ENCODE measurements at places on chromosomes 2 and 18.

DNA sequence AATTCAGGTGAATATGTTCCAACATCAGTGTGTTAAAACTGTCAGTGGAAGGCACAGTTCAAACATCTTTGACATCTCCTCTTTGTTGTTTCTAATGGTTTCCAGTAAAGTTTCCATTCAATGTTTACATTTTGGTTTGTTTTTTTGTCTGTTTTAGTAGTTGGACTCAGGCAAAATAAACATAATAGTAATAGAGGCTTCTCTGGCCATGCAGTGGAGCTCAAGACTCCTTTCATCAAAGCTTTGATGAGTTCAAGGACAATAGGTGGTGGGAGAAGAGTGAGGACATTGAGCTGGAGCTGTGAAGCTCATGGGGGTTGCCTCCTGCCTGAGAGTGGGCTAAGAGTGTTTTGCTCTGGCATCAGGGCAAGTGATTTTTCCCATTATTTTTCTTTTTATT lies 1853.7 kb upstream of the CELF4 start:
- DNase-seq, result no peak

DNA sequence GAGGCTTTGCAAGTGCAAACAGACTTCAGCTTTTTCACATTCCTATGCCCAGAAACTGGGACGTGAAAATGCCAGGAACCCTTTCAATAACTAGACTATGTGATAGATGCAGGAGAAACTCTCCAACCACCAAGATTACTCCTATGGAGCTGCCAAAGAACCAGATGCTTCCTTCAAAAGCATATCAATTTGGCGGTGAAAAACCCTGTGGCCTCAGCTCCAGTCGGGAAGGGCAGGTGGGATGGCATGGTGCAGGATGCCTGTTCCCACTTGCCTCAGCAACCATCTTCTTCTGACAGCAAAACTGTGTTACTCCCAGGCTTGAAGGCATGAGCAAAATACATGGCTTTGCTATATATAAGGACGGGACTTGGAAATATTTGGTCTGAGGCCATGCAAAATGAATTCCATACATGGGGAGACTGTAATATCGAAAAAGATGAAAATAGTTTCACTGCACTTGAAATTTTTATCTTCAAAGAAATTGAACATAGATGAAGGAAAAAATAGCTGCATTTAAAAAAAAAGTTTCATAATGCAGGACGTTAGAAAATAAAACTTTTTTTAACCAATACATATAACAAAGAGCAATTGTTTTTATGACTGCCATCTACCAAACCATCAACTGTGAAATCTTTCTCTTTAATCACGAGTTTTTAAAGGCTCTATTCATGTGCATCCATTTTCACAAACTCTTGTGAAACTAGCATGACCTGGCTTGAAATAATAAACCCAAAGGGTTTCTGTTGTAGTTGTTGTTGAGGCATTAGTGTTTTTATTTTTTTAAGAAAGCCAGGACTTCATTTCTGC lies 99.1 kb downstream of the AFF3 start:
- DNase-seq, result no peak

DNA sequence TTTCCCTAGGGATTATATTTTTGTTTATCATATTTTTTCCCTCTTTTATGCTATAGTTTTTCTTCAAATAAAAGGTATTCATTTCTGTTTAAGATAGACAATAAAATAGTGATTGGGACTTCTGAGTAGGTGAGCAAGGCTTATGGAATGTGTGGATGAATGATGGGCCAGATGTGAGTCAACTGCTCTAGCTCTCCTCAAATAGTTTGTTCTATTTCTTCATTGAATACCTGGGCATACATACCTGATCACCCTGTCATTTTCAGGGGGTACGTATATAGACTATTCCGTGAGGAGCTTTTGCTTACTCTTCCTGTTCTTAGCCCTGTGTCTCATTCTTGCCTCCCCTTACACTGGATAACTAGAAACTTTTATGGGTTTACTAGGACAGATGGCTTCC lies 41.9 kb downstream of the BABAM2 start:
- DNase-seq, result peak; percentile 36

DNA sequence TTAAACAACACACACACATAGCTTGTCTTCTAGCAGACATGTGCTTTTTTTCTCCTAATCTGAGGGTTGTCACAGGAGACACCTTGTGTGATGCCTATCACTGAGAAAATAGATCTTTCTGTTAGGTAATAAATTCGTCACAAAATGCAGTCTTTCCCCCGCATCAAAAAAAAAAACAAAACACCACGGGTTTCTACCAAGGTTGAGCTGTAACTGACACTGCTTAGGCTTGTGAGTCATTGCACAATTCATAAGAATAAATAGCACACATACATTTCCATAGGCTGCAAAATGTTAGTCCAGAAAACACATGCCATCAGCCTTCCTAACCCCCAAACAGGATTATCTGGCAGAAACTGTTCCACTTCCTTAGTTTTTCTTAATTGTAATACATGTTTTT lies 6.5 kb downstream of the TMEM163 start:
- DNase-seq, result no peak

GRCh38 chr2:106299696-106300095 lies 105.6 kb upstream of the UXS1 start:
- no peak for DNase-seq

- no peak for DNase-seq
Observed at GRCh38 chr18:5052491-5052890, 144.6 kb downstream of the AKAIN1 start.

GRCh38 chr18:55768255-55768654 lies 180.3 kb upstream of the TCF4 start:
- DNase-seq, result no peak

DNA sequence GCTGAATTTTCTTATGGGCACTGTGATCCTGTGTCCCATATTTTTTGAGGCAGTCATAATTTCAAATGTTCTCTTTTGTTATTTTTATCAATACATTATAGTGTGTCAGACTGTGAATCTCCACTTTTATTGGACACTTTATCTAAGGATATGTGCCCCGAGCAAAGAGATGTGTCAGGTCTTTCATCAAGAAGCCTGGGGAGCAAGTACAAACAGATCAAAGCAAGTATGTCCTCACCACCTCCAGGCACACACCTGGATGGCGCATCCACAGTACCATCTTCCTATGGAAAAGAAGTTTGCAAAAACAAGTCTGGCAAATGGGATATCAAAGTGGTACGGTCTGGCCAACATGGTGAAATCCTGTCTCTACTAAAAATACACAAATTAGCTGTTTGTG lies 81.0 kb upstream of the ZNF236 start:
- DNase-seq, result peak; percentile 22

- DNase-seq, result no peak
Observed at GRCh38 chr2:204453730-204454167, 91.5 kb upstream of the PARD3B start.

GRCh38 chr2:189569295-189569910 lies 11.2 kb downstream of the SLC40A1 start:
- no peak for DNase-seq

GRCh38 chr18:62066102-62066818 lies 120.6 kb downstream of the PIGN start:
- no peak for DNase-seq

DNA sequence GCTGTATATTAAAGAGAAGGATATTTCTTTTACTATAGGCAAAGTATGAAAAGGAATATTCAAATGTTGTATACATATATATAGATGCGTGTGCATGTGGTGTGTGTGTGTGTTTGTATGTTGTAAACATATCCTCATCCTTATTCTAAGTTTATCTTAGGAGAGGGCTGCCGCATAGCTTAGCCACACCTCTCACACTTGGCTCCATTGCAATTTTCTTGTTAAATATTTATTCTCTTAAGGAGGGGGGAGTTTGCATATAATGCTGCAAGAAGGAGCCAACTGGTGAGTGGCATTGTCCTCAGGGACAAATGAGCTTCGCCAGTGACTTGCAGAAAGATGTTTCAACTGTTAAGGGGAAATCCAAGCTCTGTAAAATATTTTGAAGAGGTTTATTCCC lies 360.1 kb upstream of the RND3 start:
- DNase-seq, result no peak

DNA sequence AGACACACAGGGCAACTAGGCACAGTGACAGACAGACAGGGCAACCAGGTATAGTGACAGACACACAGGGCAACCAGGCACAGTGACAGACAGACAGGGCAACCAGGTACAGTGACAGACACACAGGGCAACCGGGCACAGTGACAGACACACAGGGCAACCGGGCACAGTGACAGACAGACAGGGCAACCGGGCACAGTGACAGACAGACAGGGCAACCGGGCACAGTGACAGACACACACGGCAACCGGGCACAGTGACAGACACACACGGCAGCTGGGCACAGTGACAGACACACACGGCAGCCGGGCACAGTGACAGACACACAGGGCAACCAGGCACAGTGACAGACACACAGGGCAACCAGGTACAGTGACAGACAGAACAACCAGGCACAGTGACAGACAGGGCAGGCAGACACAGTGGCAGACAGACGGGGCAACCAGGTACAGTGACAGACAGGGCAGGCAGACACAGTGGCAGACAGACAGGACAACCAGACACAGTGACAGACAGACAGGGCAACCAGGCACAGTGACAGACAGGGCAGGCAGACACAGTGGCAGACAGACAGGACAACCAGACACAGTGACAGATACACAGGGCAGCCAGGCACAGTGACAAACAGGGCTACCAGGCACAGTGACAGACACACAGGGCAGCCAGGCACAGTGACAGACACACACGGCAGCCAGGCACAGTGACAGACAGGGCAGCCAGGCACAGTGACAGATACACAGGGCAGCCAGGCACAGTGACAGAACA lies 64.7 kb upstream of the RAB6C start:
- no peak for DNase-seq

- peak; percentile 41 for DNase-seq
Observed at GRCh38 chr2:45458909-45459563, 152.0 kb downstream of the SRBD1 start.

DNA sequence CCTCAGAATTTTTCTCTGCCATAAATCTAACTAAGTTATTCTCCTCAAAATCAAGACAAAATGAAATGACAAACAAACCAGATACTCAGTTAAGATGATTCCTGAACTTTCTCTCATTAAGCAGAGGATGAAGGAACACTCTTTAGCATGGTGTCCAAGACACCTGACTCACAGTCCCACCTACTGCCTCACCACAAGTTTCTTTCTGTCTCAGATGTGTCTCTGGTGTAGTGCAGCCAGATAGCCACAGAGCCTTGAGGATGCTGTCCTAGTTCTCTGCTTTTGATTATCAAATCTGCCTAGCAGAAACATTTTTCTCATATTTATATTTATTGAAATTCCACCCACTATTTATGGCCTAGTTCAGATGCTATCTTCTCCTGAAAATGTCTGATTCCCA lies 103.6 kb upstream of the TMEM200C start:
- DNase-seq, result no peak

- no peak for DNase-seq
Observed at GRCh38 chr18:22348521-22349316, 69.0 kb downstream of the CTAGE1 start.

DNA sequence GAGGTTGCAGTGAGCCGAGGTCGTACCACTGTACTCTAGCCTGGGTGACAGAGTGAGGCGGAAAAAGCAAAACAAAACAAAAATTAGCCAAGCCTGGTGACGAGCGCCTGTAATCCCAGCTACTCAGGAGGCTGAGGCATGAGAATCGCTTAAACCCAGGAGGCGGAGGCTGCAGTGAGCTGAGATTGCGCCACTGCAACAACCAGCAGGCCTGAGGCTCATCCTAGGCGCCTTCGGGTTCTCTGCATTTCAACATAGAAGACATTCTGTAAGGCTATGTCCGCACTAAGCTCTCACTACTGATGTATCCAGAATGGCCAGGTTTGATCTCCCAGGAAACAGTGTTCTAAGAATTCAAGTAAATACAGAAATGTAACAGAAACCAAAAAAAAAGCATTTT lies 23.5 kb downstream of the PTPN2 start:
- no peak for DNase-seq

GRCh38 chr2:24820175-24820513 lies 26.9 kb downstream of the CENPO start:
- DNase-seq, result no peak

GRCh38 chr2:191895195-191895594 lies 48.3 kb upstream of the CAVIN2 start:
- no peak for DNase-seq

DNA sequence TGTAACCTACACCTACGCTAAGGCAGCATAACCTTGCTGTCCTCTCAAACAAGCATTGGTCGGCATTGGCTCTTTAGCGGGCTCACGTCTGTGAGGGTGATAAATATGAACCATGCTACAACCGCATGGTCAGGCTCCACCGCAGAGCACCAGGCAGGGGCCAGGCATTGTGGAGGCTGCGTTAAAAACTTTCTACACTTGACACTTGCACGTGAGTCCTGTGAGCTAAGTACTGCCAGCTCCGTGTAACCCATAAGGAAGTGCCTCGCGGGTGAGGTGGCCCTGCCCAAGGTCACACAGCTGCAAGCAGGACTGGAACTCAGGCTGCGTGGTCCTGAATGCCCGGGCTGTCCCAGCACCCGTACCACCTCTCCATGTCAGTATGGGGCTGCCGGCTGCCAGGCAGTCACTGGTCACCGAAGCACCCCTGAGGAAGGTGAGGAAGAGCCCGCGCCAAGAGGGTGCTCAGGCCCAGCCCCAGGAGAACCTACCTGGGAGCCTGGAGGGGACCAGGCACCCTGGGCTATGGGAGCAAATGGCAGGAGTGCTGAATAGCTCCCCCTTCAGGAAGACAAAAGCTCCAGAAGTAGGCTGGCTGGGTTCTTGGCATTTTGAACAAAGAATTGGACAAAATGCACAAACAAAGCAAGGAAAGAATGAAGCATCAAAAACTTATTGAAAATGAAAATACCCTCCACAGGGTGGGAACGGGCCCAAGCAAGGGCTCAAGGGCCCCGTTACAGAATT lies 271.1 kb upstream of the RAB6C start:
- no peak for DNase-seq

Measured in epithelial cell of prostate (primary cell).